ENCODE measurements at places on chromosomes 4 and X.

DNA sequence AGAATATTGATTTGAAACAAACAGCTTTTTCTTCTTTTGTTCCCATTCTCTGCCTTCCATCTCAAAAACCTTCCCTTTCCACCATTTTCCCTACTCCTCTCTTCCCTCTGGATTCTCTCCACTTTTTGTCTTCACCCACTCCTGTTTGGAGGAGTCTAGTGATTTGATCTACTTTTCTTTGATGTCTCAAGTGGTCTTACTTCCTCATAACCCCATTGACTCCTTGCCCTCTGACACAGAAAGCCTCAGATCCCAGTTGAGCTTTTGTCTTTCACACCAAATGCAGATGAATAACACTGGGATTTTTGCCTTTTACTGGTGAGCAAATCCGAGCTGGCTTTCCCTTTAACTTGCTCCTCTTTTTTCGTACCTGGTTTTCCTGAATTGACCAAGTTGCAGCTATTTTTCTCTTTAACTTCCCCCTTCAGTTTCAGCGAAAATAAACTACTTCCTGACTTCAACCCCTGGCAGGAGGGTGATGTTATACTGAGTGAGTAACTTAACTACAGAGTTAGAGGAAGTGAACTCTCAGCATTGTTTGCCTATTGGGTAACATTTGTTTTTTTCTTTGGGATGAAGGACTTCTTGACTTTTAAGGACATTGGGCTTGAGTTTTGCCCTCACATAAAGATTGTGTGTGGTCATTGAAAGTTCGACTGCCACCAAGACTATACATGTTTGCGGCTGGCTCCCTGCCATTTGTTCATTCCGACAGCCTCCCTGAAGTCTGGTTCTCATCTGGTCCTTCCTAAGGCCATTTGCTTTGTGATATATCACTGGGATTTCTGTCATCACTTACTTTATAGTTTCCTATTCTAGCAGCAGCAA is 392.8 kb upstream of the NR3C2 start:
- H3K4me1 ChIP-seq: peaks cover 24% of the 10 kb centered on the region
- no peak for DNase-seq
- 0 out of 2 replicates have a peak, but pooled peaks cover 3% of the 10 kb centered on the region for H3K36me3 ChIP-seq
- H3K27ac ChIP-seq: peak overlapping the region; percentile 28

GRCh38 chrX:15087747-15088146 is 182.1 kb downstream of the ASB9 start:
- no peak for DNase-seq
- H3K4me3 ChIP-seq: no peak overlapping the region
- H3K27me3 ChIP-seq: no peaks in the 10 kb centered on the region

- H3K4me1 ChIP-seq: peaks cover 73% of the 10 kb centered on the region
- no peaks in the 10 kb centered on the region for H3K36me3 ChIP-seq
- H3K27ac ChIP-seq: no peak overlapping the region
- no peak for DNase-seq
Measured at GRCh38 chr4:37999000-37999716, 39.0 kb downstream of the PTTG2 start.

DNA sequence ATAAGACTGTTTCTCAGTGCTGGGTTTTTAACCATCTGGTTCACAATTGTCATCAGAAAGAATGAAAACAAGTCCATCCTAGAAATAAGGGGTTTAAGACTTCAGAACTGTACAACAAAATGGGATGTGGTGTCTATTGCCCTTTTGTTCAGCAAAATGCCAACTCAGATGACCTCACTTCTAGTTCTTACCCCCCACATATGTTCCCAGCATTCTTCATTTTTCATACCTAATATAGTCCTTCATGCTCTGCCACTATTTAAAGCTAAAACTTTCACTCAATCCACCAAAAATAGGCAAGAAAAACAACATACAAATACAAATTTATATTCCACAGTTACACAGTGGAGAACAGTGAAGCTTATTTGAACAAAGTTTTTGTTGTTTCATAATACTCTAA is 111.4 kb downstream of the SORBS2 start:
- H3K4me1 ChIP-seq: peaks cover 26% of the 10 kb centered on the region
- H3K4me3 ChIP-seq: no peak overlapping the region
- DNase-seq: no peak
- no peaks in the 10 kb centered on the region for H3K27me3 ChIP-seq
- H3K27ac ChIP-seq: no peak overlapping the region
- peaks cover 10% of the 10 kb centered on the region for H3K36me3 ChIP-seq

- H3K36me3 ChIP-seq: no peaks in the 10 kb centered on the region
- H3K27ac ChIP-seq: no peak overlapping the region
- no peaks in the 10 kb centered on the region for H3K4me1 ChIP-seq
- no peak for DNase-seq
- no peak overlapping the region for H3K4me3 ChIP-seq
Measured at GRCh38 chrX:43581888-43582539, 74.1 kb upstream of the MAOA start.

- no peak overlapping the region for H3K4me3 ChIP-seq
- no peaks in the 10 kb centered on the region for H3K4me1 ChIP-seq
- DNase-seq: no peak
- no peaks in the 10 kb centered on the region for H3K36me3 ChIP-seq
Measured at GRCh38 chrX:75911716-75912115, 126.7 kb upstream of the MAGEE2 start.

DNA sequence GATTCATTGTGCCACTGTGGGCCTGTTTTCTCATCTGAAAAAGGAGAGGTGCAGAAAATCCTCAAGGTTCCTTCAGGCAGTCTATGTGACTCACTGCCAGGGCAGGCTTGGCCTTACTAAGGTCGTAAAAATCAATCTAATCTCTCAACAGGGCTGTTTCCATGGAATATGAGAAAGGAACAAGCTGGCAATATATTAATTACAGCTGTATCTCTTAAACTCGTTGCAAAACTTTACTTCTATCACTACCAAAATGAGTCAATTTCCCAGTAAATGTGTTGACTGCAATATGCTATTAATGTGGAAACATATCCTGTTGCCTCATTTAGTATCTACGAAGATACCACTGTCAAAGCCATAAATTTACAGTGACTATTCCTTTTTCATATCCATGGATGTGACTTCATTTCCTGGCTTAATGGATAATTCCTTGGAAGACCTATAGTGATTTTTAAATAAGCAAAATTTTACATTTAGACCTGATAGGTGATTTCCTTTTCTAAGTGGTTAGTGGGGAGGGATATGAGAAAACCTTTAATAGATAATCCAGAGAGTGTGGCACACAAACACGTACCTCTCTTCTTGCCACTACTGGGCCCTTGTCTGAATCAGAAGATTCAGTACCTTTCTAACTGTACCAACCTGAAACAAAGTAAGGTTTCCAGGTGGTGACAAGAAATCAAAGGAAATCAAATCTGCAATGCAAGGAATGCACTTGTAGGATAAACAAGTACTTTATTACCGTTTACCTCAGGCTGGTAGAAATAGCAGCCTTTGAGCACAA is 127.4 kb upstream of the FTHL17 start:
- H3K27me3 ChIP-seq: no peaks in the 10 kb centered on the region
- H3K4me1 ChIP-seq: peaks cover 31% of the 10 kb centered on the region
- no peak for DNase-seq
- peaks cover 8% of the 10 kb centered on the region for H3K36me3 ChIP-seq
- no peak overlapping the region for H3K27ac ChIP-seq

DNA sequence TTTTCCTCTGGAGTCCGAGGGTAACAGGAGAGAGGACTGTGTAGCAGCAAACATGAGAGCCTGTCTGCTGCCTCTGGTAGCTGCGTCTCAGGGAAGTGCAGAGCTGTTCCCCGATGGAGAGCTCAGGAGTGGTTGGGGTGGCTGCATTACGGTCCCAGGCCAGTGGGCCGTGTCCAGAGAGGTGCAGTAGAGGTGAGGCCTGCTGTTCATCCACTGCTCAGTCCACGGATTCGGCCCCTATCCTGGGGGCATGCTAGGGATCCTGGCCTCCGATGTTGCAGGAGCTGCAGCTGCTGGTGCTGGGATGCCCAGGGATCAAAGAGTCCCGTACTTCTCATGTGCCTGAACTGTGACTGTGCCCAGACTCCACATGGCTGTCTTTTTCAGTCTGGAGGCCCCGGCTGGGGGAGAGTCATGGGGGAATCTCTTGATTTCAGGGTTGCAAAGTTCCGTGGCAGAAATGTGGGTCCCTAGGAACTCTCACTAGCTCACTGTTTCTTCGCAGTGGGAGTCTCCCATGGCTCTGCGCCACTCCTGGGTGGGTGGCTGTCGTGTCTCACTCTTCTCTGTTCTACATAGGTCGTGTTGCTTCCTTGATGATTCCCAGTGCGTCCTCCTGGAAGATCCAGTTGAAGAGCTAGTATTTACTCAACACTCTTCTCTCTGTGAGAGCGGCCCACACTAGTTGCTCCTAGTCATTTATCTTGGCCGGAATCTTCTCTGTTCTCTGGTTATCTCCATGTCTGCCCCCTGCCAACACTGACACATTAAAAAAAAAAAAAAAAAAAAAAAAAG is 109.5 kb upstream of the CENPE start:
- no peaks in the 10 kb centered on the region for H3K27me3 ChIP-seq
- H3K4me1 ChIP-seq: peaks cover 44% of the 10 kb centered on the region
- no peak overlapping the region for H3K4me3 ChIP-seq
- no peak for DNase-seq

DNA sequence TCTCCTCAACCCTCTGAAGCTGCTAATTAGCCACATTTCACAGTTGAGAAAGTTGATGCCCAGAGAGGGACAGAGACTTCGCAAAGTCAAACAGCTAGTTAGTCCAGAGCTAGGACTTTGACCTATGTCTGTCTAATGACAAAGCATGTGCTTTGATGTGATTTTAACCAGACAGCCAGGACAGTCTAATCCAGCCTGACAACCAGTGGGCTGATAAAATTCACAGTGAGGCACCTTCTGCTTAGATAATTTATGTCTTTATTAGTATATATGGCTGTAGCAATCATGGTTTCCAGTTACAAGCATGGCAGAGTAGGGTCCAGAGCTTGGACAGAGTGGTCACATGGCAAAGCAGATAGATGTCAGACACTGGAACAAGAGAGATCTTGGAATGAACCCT is 133.6 kb upstream of the C1QTNF7 start:
- H3K27ac ChIP-seq: no peak overlapping the region
- no peaks in the 10 kb centered on the region for H3K27me3 ChIP-seq
- no peaks in the 10 kb centered on the region for H3K4me1 ChIP-seq
- no peak for DNase-seq

DNA sequence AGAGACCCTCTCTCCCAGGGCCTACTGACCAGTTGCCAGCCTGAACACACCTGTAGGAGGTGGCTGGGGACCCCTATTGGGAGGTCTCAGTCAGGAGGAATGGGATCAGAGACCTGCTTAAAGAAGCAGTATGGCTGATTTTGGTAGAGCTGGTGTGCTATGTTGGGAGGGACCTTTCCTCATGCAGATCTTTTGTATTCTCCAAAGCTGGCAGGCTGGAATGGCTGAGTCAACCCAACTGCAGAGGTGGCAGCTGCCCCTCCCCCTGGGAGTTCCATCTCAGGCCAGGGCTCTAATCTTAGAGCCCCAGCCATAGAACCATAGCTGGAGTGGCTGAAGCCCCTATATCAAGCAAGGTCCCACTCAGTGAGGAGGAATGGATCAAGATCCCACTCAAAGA is 279.3 kb upstream of the BMP3 start:
- DNase-seq: peak; percentile 29
- H3K27me3 ChIP-seq: peaks cover 44% of the 10 kb centered on the region
- no peak overlapping the region for H3K27ac ChIP-seq
- peaks cover 9% of the 10 kb centered on the region for H3K4me1 ChIP-seq
- H3K4me3 ChIP-seq: no peak overlapping the region

DNA sequence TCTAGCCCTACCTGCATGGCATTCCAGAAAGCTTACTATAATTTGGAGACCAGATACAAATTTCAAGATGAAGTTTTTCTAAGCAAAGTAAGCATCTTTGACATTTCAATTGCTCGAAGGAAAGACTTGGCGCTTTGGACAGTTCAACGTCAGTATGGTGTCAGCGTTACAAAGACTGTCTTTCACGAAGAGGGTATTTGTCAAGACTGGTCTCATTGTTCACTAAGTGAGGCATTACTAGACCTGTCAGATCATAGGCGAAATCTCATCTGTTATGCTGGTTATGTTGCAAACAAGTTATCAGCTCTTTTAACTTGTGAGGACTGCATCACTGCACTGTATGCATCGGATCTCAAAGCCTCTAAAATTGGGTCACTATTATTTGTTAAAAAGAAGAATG is 17.6 kb downstream of the THAP9 start:
- H3K27ac ChIP-seq: no peak overlapping the region
- H3K4me1 ChIP-seq: peaks cover 4% of the 10 kb centered on the region
- H3K36me3 ChIP-seq: peaks cover 36% of the 10 kb centered on the region
- no peak for DNase-seq
- no peaks in the 10 kb centered on the region for H3K27me3 ChIP-seq
